Fibroblast of skin of abdomen (primary cell): ENCODE measurements at places on chromosomes 16 and 17.

DNA sequence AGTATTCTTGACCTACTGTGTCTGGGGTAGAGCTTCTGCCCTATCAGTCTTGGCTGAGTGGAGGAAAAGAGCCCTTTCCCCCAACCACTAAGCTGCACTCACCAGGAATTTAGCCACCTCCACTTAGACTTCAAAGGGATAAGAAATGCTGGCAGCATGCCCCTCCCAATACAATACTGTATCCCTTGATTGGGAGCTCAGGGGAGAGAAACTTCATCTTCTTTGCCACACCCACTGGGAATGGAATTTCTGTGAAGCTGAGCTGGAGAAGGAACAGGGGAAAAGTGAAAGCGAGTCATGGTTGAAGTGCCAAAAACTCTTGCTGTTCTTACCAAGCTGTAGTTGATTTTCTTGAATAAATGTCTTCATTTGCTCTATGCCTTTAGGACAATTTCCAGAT lies 68.8 kb downstream of the CEP112 start:
- DNase-seq = peak; percentile 47

- no peak for DNase-seq
These were observed 2.4 kb downstream of the MT1M start for GRCh38 chr16:56634715-56635440.

- no peak for DNase-seq
These were observed 49.3 kb downstream of the N4BP1 start for GRCh38 chr16:48560692-48561091.

DNA sequence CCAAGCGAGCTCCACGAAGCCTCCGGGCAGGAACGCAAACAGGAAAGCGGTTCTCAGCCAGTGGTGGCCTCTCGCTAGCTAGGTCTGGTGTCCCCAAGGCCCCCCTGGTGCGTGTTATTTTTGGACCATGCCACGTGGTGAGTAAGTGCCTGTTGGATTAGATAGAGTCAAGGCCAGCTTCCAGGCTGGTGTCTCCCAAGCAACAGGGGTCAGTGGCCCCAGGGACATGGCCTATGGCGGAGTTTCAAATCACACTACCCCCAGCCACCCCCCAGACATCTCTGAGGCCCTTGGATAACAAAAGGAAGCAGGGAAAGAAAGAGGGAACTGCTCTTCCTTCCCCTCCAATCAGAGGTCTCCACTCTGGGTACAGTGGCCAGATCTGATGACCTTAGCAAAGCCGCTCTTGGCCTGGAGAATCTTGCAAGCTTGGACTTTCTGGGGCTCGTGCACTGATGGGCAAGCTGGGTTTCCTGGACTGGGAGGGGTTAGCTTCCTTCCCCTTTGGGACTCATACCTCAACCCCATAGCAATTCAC lies 58.2 kb downstream of the MAF start:
- no peak for DNase-seq

- no peak for DNase-seq
These were observed 84.9 kb upstream of the CBX4 start for GRCh38 chr17:79923974-79924638.

GRCh38 chr16:25063865-25064264 lies 47.7 kb upstream of the LCMT1 start:
- no peak for DNase-seq

DNA sequence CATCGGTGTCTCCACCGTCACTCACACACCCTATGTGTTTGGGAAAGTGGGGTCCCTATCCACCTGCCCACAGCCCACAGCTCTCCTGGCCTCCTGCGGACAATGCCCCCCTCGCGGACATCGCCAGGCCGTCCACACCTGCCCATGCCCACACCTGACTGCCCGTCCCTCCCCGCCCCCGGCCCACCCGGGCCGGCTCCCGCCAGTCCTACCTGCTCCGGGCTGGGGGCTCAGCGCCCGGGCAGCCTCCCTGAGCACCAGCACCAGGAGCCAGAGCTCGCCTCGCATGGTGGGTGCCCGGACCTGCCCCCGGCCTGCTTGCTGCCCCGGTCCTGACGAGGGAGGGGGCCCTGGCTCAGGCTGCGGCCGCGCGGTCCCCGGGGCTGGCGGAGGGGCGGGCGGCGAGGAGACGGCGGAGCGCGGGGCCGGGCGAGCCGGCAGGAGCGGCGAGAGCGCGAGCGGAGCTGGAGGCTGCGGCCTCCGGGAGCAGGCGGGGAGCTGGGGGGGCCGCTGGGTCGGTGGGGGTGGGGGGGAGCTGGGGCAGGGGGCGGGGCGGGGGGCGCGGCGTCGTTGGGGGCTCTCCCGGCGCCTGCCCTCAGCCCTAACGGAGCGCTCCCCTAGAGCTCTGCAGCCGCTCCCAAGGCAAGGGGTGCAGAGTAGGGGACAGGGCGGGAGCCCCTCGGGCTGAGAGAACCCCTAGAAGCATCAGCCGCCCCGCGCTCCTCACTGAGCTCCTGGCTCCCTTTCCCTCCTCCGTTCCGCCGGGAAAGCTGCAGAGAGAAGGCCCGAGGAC lies at the start of gene PLXDC1:
Gene PLXDC1, minus strand, starts transcription at position 488 of the 793 bp plus-strand sequence. Its CDS starts 200 bp downstream, at position 288.
- no peak for DNase-seq

DNA sequence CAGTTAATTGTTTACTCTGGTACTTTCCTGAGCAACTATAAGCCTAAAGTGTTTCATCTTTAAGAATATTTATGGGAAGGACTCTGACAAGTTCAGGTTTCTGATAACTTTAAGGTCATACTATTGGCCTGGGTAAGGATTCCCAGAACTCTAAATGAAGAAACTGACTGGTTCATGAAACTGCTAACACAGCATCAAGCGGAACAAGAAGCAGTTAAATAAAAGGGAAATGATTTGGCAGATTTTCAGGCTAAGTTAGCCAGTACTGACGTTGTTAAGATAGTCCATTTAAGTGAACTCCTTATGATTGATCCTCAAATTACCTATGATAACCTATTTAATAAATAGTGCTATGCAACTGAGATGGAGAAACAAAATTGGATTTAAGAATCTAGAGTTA lies 101.6 kb upstream of the CES5A start:
- no peak for DNase-seq

- DNase-seq = no peak
These were observed 232.4 kb downstream of the CCDC182 start for GRCh38 chr17:57512691-57513090.

- DNase-seq = peak; percentile 95
These were observed 19.1 kb upstream of the HEXD start for GRCh38 chr17:82399041-82399441.

DNA sequence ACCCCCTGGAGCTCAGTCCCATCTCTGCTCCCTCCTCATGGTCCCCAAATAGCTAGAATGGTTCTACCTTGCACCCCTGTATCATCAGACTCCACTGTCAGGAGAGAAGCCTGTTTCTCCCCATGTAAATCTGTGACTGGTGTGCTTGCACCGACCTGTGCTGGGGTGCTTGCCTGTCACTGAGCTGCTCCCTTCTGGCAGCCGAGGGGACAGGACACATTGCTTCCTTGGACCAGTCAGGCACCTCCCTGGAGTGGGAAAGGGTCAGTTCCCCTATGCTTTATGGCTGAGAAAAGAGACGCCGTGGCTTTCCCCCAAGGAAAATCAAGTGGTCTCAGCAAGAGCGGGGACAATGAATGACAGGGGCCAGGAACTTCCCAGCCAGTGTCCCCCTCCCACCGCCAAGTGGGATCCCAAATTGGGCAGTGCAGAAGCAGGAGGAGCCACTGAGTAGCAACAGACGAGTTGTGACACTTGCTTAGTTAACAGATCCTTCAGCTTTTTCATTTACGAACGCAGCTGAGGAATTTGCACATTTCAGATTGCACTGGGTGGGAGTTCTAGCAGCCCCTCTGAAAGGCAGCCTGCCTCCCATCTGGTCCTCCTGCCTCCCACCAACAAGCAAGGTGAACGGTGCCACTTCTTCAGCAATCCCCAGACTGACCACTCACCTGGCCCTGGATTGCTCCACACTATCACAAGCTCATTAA lies 156.4 kb downstream of the KATNIP start:
- DNase-seq = no peak

DNA sequence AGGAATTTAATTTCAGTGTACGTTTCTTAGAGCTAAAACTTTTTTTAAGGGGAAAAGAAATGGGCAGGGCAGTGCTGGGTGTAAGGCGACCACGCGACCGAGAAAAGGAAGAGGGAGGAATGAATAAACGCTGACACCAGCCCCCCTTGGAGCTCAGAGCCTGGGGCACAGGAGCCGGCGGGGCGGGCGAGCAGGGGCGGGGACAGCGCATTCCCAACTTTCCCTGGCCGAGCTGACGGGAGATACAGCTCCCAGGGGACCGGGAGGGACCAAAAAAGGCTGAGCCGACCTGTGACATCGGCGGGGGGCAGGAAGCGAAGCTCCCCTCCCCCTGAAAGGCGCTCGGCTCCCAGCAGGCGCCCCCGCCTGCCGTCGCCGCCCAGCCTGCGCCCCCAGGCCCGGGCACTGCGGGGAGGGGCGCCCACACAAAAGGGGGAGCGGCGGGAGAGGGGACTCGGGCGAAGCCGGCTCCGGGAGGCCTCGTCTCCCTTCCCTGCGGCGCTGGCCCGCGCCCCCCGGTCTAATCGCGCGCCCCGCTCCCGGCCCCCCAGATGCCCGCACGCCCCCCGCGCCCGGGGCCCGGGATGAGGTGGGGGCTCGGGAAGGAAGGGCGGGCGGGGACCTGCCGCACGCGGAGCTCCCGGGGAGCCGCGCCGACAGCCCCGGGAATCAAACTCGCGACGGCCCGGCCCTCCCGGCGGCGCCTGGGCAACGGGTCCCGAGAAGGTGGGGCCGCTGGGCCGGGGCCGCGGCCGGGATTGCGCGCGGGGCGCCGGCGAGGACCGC lies 622 bp downstream of the CUEDC1 start:
- peak; percentile 75 for DNase-seq

- DNase-seq = peak; percentile 95
These were observed 275.8 kb downstream of the FOXL1 start for GRCh38 chr16:86854058-86854621.

- DNase-seq = no peak
These were observed 38.2 kb downstream of the NF1 start for GRCh38 chr17:31132977-31133376.

DNA sequence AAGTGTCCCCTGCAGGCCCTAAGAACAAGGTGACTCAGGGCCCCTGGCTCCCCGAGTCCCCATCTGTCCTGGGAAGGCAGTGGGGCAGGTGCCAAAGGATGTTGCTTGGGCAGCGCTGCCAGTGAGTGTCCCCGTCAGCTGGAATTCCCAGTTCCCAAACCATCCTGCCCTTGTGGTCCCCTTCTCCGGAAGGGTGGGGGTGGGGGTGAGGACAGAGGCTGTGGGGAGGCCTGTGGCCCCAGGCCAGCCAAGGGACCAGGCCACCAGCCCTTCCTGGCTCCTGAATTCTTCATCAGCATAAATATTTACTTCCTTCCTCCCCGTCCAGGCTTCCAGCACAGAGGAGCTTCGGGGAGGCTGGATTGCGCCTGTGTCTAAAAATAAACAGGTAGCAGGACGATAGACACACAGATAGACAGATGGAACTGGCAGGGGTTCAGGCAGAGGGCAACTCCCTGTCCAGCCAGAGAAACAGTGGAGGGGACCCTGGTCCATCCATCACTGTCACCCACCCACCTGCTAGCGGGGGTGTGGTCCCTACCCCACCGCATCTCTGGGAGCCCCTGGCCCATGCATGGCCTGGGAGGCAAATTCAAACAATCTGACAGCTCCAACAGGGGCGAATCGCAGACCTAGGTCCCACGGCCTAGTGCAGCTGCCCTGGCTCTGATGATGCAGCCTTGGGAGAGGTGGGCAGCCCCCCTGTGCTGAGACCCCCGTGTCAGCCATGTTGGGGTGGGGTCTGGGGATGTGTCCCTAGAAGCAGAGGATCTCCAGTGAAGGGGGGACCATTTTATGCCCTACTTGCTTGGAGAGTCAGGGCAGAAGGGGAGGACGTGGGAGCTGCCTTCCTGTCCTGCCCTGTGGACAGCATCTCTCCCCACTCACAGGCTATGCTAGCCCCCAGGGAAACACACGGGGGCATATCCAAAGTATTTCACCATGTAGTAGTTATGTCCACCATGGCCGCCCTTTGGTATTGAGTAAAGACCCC lies 13.2 kb downstream of the GLIS2 start:
- DNase-seq = no peak

DNA sequence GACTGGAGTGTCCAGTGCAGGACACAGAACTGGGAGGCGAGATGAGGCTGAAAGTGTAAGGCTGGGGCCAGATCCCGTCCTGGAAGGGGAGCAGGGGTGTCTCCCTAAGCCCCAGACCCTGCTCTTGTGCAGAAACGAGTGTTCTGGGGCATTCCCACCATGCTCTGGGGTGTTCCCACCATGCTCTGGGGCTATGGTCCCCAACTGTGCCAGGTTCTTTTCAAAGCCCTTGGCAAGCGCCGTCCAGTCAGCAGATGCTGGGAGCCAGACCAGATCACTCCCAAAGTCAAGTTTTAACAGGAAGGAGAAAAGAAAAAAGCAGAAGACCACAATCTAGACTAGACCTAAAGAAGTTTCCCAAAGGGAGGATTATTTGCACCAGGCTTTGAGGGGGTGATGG lies 2.5 kb downstream of the TAX1BP3 start:
- no peak for DNase-seq

DNA sequence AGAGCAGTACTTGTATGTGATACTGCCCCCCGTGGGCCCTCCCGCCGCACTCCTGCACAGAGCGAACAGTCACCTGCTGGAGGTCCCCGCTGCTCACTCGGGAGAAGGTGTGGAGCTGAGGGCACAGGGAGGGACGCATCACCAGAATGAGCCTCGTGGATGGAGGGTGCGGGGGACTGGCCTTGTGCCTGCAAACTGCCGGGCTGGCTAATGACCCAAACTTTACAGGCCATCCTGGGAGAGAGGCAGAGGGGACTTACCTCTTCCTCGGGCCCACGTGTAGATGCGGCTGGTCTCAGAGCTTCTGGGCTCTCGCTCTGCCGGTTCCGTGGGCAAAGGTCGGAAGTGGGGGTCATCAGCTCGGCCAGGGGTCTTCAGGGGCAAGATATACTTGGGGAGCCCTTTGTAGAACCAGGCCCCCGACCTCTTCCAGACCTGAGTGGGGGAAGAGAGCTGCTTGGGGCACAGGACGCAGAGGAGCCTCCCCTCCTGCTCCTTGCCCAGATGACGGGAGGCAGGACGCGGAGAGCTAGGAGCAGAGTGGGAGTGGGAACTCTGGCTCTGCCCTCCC lies 65.5 kb upstream of the DOC2B start:
- DNase-seq = no peak
